ENCODE measurements at places on chromosomes 12 and 14.

GRCh38 chr12:132342251-132343227, 13.2 kb upstream of the GALNT9 start:
- DNase-seq: no peak

DNA sequence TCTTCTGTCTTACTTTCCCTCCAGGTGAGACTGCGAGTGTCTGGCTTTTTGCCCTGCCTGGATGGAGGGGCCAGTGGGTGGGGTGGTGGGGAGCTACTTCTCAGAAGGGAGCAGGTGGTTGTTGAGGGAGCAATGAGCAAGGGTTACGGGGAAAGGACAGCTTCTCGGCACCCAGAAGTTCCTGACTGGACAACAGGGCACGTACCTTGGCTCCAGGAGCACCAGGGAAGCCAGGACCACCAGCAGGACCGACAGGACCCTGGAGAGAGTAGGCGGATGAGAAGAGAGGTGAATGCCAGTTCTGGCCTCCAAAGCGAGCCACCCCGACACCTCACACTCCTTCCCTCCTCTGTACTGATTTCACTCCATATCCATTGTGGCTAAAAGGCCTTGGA, 15.3 kb downstream of the COL2A1 start:
- DNase-seq: no peak

DNA sequence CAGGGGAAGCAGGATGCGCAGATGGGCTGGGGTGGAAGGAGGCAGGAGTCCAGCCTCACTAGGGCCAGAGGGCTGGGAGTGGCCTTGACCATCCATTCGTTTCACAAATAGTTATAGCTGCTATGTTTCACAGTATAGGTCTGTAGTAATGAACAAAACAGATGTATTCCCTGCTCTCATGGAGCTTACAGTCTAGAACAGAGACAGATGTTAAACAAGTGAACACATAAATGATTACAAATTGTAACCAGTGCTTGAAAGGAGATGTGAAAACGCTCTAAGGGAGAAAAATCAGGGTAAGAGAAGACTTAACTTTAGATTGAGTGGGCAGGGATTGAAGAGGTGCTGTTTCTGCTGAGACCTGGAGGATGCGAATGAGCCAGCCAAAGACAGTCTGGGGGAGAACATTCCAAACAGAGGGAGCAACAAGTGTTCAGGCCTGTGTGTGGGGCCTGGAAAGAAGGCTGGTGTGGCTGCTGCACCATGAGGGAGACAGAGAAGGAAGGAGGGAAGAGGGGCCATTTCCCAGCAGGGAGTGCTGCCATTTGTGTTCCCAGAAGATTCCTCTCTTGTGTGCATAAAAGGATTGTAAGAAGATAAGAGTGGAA, 14.6 kb downstream of the CFAP251 start:
- DNase-seq: no peak

GRCh38 chr12:32457251-32458025, 58.1 kb downstream of the FGD4 start:
- no peak for DNase-seq

DNA sequence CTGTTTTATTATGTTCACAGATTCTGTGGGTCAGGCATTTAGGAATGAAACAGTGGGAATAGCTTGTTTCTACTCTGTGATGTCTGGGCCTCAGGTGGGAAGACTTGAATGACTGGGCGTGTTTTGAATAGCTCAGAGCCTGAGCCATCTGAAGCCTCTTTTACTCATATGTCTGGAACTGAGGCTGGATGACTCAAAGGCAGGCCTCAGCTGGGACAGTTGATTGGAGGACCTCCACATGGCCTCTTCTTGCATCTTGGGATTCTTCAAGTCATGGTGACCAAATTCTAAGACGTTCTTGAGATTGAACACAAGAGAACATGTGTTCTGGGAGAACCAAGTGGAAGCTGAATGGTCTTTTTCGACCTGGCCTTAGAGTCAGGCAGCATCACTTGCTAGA, 45.8 kb upstream of the TBX3 start:
- DNase-seq: no peak

GRCh38 chr12:66538970-66539369, 139.9 kb downstream of the GRIP1 start:
- no peak for DNase-seq

- DNase-seq: no peak
These were observed 68.3 kb downstream of the SETD3 start for GRCh38 chr14:99412117-99413061.

DNA sequence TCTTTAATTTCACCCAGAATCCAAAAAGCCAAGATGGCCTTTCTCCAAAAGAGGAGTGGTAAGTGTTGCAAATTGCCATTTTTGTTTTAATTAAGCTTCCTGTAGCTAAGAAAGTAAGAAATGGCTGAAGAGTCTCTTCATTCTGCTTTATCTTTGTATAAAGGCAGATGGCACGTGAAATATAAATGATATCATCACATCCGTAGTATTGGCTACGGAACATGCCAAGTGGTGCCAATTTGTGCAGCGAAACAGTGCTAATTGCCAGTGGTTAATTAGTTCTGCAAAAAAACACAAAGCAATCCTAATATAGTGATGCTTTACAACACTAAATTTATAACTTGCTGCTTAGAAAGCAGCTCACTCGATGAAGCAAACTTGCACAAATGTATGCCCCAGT, 29.4 kb downstream of the PLEKHG7 start:
- DNase-seq: no peak

DNA sequence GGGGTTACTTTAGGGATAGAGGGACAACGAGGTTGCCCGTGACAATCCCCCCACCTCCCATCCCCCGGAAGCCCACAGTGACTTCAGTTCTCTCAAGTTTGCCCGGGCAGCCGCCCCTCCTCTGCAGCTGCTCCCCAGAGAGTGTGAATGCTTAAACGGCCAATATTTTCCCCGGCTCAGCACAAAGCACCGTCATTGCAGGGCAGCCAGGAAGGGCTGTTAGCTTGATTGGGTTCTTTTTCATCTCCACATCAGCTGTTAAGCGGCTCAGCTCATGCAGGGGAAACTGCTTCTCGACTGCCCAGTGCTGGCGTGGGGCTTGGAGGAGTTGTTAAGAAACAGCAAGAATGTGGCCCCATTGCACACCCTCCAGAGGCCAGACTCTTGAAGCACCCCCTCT, 120.5 kb upstream of the NCOR2 start:
- peak; percentile 7 for DNase-seq

GRCh38 chr14:103600503-103600902, 28.5 kb upstream of the KLC1 start:
- no peak for DNase-seq

DNA sequence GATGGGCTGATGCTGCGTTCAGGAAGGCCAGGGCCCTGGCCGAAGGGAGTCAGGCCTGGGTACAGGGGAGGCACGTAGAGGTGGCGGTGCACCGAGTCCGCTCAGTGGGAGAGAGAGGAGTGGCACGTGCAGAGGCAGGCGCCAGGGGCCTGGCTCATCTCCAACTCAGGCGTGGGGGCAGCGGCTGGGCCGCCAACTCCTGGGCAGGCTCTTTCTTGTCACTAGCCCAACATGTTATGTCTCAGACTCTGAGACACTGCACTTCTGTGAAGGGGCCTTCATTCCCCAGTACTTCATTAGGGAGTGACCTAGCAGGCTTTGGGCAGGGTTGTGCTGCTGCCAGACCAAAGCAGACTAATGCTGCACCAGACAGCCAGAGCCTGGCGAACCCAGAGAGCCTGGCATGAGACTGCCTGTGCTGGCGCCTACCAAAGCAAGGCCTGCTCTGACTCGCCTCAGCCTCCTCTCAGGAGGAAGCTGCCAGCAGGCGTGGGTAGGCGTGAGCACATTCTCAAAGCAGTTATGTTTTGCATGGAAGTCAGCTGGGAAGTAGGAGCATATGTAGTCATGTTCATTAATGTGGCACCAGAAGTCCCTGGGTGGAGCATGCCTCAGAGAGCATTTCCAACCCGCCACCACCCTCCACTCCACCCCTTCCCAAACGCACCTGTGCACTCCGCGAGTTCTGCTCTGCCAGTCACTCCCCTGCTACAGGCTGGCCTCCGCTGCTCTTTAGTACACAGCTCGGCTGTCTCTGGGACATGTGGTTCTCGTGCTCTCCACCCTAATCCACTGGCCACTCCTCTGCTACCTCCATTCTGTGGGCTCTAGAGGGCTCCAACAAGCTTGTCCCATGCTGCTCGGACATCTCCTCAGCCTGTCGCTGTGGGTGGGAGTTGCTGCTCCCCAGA, 9.7 kb downstream of the CKB start:
- DNase-seq: no peak
